ENCODE measurements at places on chromosomes 6 and 20.

- DNase-seq: peak; percentile 59
Observed at GRCh38 chr20:60009826-60010616, 51.8 kb downstream of the CDH26 start.

- no peak for DNase-seq
Observed at GRCh38 chr6:111447051-111447450, 36.0 kb downstream of the REV3L start.

- no peak for DNase-seq
Observed at GRCh38 chr20:44695674-44696300, 19.4 kb upstream of the CCN5 start.

DNA sequence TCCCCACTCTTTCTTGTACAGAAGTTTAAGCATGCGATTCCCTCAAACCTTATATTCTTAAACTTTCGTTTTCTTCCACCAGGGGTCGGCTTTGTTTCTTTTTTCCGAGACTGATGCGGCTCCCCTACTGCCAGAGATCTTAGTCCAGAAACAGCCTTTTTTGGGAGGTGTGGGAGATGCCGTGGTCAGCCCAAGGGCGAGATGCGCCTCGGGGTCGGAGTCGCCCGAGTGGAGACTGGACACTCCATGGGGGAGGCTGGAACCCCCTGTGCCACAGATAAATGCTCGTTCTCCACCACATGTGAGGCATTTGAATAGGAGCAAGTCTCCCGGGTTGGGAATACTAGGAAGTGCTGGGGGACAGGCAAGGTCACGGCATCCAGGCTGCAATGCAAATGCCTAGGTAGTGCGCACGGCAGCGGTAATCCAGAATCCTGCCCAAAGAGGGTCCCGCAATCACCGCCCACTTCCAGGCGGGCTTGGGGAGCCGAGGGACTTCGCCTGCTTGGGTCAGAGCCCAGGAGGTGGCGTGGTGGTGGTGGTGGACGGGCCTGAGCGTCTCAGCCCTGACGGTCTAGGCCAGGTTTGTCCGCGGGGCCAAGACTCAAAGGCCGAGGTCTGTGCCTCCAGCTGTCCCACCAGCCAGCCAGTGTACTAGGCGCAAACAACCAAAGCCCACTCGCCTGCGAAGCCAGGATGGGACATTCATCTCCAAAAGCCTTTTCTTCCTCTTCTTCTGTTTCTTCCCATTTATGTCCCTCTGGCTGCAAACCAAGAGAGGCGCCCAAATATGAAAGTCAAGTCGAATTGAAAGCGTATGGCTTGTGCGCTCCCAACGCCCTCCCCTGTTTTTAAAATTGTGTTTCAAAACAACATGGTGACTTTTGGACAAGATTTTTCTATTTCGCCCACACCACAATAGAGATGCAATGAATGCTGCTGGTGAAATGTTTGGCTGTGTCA, 39.3 kb upstream of the OSTM1 start:
- peak; percentile 76 for DNase-seq

DNA sequence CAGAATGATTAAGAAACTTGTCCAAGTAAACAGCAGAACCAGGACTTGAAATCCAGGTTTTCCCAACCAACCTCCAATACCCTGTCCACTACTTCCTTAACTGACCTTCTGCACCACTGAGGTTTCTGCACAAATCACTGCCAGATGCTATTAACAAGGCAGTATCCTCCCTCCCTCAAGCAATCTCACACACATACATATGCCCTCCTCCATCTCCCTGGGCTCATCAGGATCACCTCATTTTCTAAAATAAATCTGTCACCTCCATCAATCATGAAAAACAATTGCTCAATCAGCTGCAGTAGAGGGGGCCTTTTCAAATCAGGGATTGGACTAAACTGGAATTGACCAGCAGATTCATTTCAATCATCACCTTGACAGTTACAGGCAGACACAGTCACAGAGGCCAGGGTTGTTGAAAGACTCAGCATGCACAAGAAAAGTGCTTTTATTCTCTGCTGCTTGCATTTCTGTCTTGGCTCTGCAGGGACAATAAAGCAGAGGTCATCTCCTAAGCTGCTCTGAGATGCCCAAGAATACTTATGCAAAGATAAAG, 539.4 kb downstream of the PTPRT start:
- peak; percentile 7 for DNase-seq

- DNase-seq: no peak
Observed at GRCh38 chr20:47762699-47763268, 22.5 kb downstream of the SULF2 start.

GRCh38 chr20:38073307-38074071, 39.9 kb downstream of the RPRD1B start:
- peak; percentile 65 for DNase-seq

DNA sequence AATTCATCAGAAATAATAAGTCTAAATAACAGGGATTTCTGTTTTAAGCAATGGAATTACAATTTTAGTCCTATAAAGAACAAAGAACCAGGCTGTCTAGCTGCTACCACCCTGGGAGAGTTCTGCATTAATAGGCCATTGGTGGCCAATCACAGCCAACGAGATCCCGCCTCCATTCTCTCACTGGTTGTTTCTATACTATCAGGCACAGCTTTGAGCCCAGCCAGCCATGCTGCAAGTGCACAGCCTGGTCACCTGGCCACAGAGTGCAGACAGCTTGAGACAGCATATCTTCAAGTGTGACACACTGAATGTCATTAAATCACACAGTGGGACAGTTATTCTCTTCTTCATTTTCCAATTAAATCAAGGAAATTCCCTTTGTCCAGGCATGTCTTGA, 16.1 kb upstream of the RAB22A start:
- peak; percentile 82 for DNase-seq

- no peak for DNase-seq
Observed at GRCh38 chr6:151624071-151624470, 130.3 kb downstream of the CCDC170 start.

- DNase-seq: no peak
Observed at GRCh38 chr6:38215651-38216311, 396.3 kb downstream of the ZFAND3 start.

DNA sequence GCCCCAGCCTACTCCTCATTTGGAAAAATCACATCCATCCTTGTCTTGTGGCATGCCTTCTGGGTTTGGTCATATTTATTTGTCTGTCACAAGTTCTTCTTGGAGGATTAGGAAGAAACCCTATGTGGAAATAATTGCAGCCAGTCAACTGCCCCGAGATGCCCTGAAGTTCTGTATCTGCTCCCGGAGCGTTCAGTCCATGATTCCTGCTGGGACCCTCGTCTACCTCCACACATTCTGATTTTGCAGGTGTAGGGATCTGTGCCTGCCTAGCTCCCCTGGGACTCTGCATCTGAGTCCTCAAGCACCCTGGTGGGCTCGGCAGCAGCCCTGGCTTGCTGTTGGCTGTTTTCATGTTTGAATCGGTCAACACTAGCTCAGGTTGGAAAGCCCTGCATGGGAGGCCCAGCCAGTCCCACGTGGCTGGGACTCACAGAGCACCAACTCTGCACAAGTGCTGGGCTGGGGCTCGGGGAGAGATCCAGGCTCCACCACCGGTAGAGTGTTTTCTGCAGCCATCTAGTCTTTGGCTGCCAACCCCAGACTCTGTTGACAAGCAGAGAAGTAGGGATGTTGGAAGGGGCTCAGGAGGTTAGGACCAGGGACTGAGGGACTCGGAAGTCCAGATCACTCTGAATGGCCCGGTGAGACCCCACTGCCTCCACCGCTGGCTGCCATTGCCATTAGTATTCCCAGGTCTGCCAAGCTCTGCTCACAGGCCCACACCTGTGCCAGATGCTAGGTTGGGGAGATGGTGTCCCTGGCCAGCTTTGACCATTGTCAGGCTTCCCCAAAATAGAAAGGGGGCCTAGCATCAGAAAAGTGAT, 183.5 kb upstream of the CST7 start:
- peak; percentile 37 for DNase-seq

GRCh38 chr6:20365456-20365855, 36.2 kb upstream of the E2F3 start:
- no peak for DNase-seq

- DNase-seq: peak; percentile 92
Observed at GRCh38 chr6:42136508-42137193, 5.8 kb downstream of the C6orf132 start.

DNA sequence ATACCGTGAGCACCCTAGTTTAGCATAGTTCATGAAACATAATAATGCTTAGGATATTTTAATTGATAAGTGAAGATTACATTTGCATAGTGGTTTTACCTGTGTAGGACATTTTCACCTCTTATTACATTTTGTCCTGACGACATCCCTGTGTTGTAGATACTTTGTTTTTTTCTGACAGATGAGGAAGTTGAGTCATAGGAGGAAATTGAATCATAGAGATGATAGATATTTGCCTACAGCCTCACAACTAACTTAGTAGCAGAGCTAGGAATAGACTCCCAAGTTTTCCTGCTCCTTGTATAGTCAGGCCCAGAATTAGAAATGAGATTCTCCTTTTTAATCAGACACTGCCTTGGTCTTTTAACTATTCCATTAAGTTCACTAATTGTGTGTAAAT, 100.5 kb upstream of the SUPT3H start:
- DNase-seq: no peak

DNA sequence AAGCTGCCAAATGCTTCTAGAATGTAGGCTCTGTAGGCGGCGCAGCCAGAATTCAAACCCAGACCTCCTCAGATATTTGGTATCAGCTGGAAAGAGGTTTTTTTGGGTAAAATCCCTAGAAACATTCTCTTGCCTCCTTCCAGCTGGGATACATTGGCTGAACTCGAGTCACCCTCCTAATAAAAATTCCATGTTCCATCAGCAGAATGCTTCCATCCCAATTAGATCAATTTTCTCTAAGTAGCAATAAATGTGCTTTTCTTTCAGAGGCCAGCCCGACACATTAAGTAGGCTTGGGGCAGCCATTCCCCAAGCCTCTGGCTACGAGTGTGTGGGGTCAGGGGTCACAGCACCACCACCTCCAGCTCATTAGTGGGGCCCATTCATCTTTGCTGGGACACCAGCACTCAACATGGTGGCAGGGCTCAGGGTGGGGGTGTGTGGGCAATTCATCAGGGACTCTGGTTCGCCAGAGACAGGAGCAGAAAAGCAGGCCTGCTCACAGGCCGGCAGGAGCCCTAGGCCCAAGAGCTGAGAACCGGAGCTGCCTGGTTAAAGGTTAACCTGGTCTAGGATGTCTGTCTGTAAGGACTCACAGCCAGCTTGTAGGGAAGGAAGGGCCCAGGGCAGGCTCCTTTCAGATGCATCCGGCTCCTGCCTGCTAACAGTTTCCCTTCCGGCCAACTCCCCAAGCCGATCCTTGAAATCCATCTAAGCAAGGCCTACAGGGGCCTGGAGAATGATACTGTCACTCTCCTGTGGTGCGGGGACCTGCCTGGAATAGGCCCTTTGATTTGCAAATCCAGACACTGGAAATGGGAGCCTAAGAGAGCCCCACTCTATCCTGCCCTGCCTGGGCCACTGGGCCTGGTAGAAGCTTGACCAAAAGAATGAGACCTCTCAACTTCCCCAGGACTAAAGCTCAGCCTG, 159.1 kb upstream of the TOP1 start:
- DNase-seq: peak; percentile 79

DNA sequence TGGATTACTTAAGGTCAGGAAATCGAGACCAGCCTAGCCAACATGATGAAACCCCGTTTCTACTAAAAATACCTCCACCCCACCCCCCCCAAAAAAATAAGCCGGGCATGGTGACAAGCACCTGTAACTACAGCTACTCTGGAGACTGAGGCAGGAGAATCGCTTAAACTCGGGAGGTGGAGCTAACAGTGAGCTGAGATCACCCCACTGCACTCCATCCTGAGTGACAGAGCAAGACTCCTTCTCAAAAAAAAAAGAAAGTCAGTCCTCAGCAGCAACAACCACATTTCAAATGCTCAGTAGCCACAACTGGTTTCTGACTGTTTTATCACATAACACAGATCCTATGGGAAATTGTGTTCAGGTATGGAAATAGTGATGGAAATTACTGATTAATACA, 135.3 kb downstream of the HFE start:
- no peak for DNase-seq

DNA sequence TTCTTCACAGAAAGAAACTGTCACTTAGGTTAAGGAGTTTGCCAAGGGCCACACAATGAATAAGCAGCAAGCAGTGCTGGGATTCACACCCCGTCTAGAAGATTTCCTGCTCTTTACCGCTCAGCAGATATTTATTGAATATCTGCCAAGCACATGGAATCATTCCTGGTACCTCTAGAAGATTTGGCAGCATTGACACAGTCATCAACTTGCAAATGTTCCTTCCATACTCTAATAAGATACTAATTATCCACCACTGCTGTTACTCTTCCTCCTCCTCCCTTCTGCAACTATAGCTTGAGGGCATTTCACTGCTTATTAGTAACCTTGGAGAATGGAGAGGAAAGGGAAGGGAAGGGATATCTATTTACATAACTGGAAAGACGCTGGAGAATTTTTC, 13.0 kb downstream of the MOXD1 start:
- DNase-seq: no peak

- no peak for DNase-seq
Observed at GRCh38 chr6:154996016-154996590, 988 bp downstream of the TIAM2 start.

DNA sequence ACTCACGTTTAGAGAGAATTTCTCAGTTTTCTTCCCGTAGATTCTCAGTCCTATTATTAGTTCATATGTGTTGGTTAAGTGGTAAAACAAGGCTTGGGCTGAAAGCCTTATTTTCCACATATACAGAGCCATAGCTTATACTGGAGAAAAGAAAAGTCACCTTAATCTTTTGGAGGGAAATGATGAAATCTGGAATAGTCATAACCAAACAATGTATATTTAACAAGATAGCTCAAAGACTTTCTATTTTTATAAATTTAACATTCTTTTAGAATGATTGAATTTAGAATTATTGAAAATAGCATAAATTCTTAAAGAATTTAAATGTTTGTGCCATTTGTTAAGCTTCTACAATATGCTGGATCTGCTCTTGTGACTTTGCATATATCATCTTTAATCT, 85.8 kb downstream of the CDKAL1 start:
- DNase-seq: no peak

DNA sequence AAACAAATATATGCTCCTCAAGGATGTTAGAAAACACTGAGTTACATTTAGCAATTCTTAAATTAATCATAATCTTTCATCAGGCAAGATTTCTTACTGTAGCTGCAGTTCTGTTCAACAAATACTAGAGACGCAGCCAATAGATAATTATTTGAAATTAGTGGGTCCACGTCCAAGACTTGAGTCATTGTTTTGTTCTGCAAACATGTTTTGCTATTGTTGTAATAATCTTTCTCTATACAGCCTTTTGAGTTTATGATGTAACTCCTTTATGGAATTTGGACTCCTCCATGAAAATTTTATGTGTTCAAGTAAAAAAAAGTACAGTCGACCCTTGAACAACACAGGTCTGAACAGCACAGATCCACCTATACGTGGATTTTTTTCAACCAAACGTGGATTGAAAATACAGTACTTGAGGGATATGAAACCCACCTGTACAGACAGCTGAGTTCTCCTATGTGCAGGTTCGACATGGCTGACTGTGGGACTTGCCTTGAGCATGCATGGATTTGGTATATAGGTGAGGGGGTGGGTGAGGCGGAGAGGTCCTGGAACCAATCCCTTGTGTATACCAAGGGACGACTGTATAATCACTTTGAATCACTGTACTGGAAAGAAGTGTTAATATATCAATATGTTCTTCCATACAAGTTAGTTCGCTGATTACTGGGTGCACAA, 41.3 kb upstream of the SLC22A16 start:
- no peak for DNase-seq
